ENCODE measurements at places on chromosomes 7 and 10.

DNA sequence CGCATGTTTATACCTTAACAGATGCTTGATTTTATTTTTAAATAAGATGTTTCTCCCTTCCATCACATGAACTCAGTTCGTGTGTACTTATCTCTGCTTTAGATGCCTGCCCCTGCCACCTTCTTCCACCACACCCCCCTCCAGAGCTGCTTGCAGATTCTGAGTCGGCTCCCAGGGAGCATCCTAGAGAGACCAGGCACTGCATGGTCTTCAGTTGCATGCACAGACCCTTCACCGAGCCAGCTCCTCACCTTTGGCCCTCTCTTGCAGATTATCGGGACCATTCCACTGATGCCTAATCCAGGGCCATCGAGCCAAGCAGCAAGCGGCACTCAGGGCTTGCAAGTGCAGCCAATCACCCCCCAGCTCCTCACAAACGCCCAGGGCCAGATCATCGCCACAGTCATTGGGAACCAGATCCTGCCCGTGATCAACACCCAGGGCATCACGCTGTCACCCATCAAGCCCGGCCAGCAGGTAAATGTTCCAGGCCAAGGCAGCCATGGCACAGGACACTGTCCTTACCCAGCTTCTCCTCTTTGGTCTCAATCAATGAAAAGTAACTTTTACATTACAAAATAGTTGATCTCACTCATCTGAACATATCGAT lies 133.3 kb upstream of the YAE1 start:
- DNase-seq = no peak

GRCh38 chr10:105774881-105775280 lies 1133.8 kb downstream of the SORCS3 start:
- no peak for DNase-seq

DNA sequence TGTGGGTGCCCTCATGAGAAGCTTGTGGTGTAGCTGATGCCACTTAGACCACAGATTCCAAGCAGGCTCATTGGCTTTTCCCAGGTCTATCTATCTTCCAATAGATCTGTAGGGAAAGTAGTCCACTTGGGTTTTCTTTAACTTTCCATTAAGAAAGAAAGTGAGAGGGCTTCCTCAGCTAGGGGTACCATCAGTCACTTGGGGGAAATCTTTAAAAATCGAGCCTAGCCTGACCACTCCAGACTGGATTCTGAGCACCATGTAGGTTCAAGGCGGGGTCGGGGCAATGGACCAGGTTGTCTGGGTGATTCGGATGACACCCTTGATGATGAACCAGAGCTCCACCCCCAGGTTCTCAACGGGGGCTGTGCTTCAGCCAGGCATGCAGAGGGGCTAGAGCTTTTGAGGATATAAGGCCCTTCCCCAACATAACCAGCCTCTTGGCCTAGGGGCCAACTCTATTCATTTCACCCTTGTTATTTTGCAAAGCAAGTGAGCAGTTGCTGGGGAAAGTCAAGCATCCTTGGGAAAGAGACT lies 27.0 kb downstream of the ITPRIP start:
- no peak for DNase-seq

GRCh38 chr10:95056744-95057363 lies 12.4 kb downstream of the CYP2C8 start:
- DNase-seq = no peak

- DNase-seq = no peak
These were observed 43.3 kb upstream of the ASAH2 start for GRCh38 chr10:50294582-50294981.

GRCh38 chr7:100024020-100024619 lies 8.7 kb downstream of the ZKSCAN1 start:
- no peak for DNase-seq

GRCh38 chr7:46363688-46364087 lies 442.6 kb upstream of the IGFBP3 start:
- no peak for DNase-seq

- no peak for DNase-seq
These were observed 629.3 kb upstream of the NRP1 start for GRCh38 chr10:33963729-33964128.

GRCh38 chr7:2496375-2496774 lies 20.2 kb upstream of the GRIFIN start:
- DNase-seq = no peak

GRCh38 chr10:132886211-132887099 lies 55.9 kb downstream of the CFAP46 start:
- no peak for DNase-seq

- no peak for DNase-seq
These were observed 181.6 kb downstream of the MLLT10 start for GRCh38 chr10:21715531-21716195.

- DNase-seq = no peak
These were observed 57.6 kb downstream of the VOPP1 start for GRCh38 chr7:55514546-55515265.

All from globus pallidus (tissue), 1 donor.